ENCODE measurements at places on chromosomes 6 and 20. TPM values are rescaled to one million over a fixed set of nuclear protein-coding genes. Genes with fewer than 3 reads are reported as not detected.
A peak's percentile ranks its signal among the peaks of the same experiment; 100 is the strongest.

DNA sequence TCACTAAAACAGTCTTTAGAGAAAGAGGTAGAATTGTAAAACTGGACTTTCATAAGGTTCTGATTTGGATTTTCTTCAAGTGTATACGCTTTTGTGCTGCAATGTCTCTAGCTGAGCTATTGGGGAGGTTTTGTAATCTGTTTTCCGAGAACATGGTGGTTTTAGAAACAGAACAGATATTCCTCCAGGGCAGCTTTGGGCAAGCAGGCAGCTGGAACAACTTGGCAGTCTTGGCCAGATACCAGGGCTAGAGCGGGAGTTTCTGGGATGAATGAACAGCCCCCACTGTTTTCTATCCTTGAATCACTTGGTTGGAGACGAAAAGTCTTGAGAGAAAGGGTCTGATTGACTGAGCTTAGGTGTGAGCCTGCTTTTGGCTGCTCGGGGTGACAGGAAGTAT is 17.1 kb upstream of the ARMC2 start:
- no peaks in the 10 kb centered on the region for H3K36me3 ChIP-seq
- H3K27me3 ChIP-seq, result peaks cover 3% of the 10 kb centered on the region
- no peak for DNase-seq
- H3K27ac ChIP-seq, result no peak overlapping the region
- H3K4me1 ChIP-seq, result no peaks in the 10 kb centered on the region

KIF16B gene
- total RNA-seq, result 10.4 TPM

DNA sequence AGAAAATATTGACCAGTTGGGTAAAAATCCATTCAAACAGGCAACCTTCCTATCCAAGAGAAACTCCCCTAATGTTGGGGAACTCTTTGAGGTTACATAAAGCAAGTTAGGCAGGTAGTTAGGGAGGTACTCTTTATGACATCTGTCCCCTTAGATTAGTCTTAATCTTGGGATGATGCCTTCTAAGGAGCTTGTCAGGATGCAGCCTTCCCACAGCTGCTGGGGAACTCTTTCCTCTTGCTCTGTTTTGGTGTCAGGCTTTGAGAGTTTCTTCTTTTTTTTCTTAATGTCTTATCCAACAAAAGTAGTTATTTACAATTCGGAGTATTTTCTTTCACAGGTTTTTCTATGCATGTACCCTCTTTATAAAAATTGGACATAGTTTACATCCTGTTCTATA is 194.8 kb downstream of the CDKAL1 start:
- H3K4me3 ChIP-seq, result no peak overlapping the region
- DNase-seq, result no peak
- no peak overlapping the region for H3K27ac ChIP-seq
- peaks cover 8% of the 10 kb centered on the region for H3K36me3 ChIP-seq

DNA sequence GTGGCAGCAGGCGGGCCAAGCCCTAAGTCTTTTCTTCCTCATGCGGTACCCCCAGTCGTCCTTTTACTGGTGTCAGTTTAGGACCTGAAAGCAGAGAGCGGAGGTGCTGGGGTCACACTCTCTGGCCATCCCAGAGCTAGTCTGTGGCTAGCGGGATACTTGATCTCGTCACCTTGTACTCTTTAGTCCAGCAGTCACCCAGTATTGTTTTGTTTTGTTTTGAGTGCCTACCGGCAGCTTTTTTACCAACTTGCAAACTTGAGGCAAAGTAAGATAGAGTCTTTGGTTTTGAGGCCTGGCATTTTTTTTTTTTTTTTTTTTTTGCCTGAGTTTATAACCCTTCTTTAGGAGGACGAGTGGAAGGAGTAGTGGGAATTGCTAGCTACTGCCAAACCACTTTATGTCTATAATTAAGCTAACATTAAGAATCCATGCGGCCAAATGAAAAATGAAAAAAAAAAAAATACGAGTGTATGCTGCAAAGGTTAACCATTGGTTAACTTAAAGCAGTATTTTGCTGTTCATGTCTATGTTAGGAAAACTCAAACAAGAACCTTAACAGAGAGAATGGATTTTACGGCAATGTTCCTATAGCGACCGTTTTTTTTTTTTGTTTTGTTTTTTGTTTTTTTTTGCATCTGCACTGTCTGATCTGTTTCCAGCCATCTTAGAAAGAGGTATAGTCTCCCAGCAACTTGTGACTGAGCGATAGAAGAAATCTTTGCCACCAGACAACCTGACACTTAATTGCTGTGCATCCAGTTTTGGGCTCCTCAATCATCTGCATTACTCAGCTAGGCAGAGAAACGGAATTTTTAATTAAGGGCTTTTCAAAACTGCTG is 56.9 kb downstream of the FAM217A start:
- no peaks in the 10 kb centered on the region for H3K27me3 ChIP-seq
- no peak for DNase-seq
- peak overlapping the region; percentile 94 for H3K4me3 ChIP-seq
- peak overlapping the region; percentile 96 for H3K27ac ChIP-seq

DNA sequence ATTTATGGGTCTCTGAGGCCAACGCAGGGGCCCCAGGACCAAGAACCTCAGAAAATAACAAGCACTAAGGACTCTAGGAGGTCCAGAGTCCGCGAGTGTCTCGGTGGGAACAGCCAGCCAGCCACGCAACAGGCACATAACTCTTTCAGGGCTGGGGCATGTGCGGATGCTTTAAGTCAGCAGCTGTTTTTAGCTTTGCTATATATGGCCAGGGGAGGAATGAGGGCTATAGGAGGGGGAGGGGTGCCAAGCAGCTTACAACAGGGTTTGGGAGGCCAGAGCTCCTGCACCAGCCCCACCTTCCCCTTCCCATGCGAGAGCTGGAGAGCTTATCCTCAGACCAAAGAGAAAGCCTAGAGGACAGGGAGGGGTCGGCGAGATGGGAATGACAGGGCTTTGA is 6.2 kb downstream of the JPH2 start:
- peaks cover 17% of the 10 kb centered on the region for H3K4me1 ChIP-seq
- no peak for DNase-seq
- H3K27ac ChIP-seq, result peak overlapping the region; percentile 78
- H3K27me3 ChIP-seq, result peaks cover 3% of the 10 kb centered on the region
- peak overlapping the region; percentile 32 for H3K4me3 ChIP-seq
- peaks cover 4% of the 10 kb centered on the region for H3K36me3 ChIP-seq

MOG gene
- not detected for total RNA-seq

DNA sequence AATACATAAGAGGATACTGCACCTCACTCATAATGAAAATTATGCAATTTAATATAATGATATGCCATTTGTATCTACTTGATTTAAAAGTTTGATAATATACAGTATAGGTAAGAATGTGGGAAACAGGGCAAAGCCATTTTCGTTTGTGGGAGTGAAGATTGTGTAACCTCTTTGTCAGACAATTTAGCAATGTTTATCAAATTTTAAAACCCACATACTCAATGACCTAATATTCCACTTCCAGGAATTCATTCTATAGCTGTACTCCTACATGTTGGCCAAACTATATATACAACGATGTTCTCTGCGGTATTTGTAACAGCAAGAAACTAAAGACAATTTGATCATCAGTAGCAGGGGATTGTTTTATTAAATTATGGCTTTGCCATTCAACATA is 17.8 kb upstream of the FKBP5 start:
- no peaks in the 10 kb centered on the region for H3K4me1 ChIP-seq
- no peak for DNase-seq
- H3K27ac ChIP-seq, result no peak overlapping the region
- H3K36me3 ChIP-seq, result no peaks in the 10 kb centered on the region
- no peaks in the 10 kb centered on the region for H3K27me3 ChIP-seq

GRCh38 chr20:46324960-46325703 is 16.8 kb upstream of the CDH22 start:
- H3K4me3 ChIP-seq, result no peak overlapping the region
- no peak overlapping the region for H3K27ac ChIP-seq
- peaks cover 14% of the 10 kb centered on the region for H3K4me1 ChIP-seq

DAAM2 gene
- 22.6 TPM for total RNA-seq

LY6G6D gene
- total RNA-seq, result not detected

IRF4 gene
- not detected for total RNA-seq

GRCh38 chr6:90454836-90455427 is 131.9 kb downstream of the MAP3K7 start:
- H3K36me3 ChIP-seq, result no peaks in the 10 kb centered on the region
- H3K4me1 ChIP-seq, result peaks cover 10% of the 10 kb centered on the region
- no peak overlapping the region for H3K4me3 ChIP-seq
- no peak overlapping the region for H3K27ac ChIP-seq
- no peak for DNase-seq

- H3K36me3 ChIP-seq, result no peaks in the 10 kb centered on the region
- DNase-seq, result no peak
- H3K27me3 ChIP-seq, result no peaks in the 10 kb centered on the region
- H3K4me1 ChIP-seq, result peaks cover 2% of the 10 kb centered on the region
- peak overlapping the region; percentile 68 for H3K4me3 ChIP-seq
Measured at GRCh38 chr6:53615633-53616449, 49.7 kb downstream of the KLHL31 start.

DNA sequence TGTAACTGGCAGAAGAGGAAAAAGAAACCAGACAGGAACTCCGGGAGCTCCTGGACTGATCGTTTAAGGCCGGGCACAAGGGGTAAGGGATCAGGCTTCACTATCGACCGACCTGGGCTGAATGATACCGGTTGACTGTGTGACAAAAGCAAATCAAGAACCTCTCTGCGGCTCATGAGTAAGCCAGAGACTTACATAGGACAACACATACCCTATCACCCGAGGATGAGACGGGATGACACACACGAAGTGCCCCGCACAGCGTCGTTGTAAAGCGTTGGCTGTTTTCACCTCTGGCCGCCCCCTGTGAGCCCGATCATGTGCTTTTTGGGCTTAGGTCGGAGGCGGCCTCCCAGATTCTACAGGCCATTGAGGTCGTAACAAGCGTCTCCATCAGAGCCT is 695 bp upstream of the TGIF2 start:
- no peaks in the 10 kb centered on the region for H3K36me3 ChIP-seq
- H3K4me3 ChIP-seq, result peak overlapping the region; percentile 88
- H3K4me1 ChIP-seq, result peaks cover 39% of the 10 kb centered on the region
- no peak for DNase-seq

TGM2 gene
- total RNA-seq, result 28.6 TPM

ZBTB46 gene
- total RNA-seq, result 13.6 TPM

- DNase-seq, result no peak
- peaks cover 3% of the 10 kb centered on the region for H3K27me3 ChIP-seq
- H3K36me3 ChIP-seq, result no peaks in the 10 kb centered on the region
- no peak overlapping the region for H3K27ac ChIP-seq
Measured at GRCh38 chr6:39951716-39952115, 17.5 kb upstream of the MOCS1 start.

PPP1R16B gene
- 0.31 TPM for total RNA-seq

MAP3K5 gene
- total RNA-seq, result 4.7 TPM

All from type B pancreatic cell (in vitro differentiated cells).